A549 (cell line): ENCODE measurements at places on chromosomes 6 and 20.

DNA sequence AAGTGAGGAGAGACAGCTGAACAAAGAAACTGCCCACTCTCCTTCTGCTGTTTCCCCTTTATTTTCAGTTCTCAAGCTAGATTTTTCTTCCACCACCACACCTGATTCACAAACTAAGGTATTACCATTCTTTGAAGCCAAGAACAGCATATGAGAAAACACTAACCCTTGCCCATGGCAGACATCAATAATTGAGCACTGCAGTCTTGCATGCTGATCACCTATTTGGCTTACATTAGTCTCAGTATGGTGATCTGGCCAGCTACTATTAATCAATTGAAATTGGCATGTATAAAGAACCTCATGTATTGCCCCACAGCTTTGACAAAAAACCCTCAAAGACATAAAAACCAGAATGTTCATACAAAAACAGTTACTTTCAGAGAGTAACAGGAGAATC lies 166.3 kb downstream of the SAMD5 start:
- DNase-seq, result no peak

- no peak for DNase-seq
Measured at GRCh38 chr6:154485815-154486214, 24.7 kb downstream of the CNKSR3 start.

- DNase-seq, result no peak
Measured at GRCh38 chr20:48536206-48536605, 291.6 kb downstream of the PREX1 start.

DNA sequence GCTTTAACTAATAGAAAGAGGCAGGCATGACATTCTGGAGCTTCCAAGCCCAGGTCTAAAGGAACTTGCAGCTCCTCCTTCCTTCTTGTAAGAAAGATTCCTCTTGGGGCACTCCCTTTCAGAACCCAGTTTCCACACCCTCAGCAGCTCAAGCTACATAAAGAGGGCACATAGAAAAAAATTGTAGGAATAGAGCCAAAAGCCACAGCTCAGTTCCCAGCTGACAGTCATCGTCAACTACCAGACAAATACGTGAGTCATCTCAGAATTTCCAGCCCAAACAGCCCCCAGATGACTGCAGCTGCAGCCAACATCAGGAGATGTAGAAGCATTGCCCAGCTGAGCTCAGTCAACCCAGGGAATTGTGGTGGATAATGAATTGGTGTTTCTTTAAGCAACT lies 349.8 kb upstream of the ARID1B start:
- DNase-seq, result peak; percentile 57

- no peak for DNase-seq
Measured at GRCh38 chr6:37515712-37516075, 16.0 kb upstream of the CCDC167 start.

DNA sequence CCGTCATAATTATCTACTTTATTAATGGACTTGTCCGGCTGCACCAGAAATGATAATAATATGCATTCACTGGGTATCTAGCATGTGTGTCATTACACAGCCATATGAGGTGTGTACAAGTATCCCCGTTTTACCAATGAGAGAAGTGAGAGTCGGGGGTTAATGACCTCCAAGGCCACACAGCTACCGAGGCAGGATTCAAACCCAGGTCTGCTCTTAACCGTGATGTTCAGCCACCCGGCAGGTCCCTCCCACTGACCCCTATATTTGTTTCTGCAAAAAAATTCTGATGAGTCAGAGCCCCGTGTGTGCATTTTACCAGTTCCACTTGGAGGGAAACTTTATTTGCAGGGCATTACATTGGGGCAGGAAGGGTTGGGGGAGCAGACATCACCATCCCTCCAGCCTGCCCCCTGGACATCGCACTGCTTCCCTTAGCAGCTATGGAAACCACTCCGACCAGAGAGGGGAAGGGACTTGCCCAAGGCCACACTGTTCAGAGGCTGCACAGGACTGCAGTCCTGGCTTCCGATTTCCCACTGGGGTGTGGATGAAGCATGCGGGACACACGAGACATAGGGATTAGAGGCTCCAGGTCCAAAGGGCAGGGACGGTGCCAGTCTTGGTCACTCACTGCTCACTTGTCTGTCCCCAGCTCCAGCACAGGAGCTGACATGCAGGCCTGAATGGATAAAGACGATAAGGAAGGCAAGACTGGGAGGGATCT lies 10.1 kb upstream of the SRC start:
- DNase-seq, result peak; percentile 48

GRCh38 chr6:164211254-164211653 lies 796.7 kb downstream of the QKI start:
- DNase-seq, result no peak

DNA sequence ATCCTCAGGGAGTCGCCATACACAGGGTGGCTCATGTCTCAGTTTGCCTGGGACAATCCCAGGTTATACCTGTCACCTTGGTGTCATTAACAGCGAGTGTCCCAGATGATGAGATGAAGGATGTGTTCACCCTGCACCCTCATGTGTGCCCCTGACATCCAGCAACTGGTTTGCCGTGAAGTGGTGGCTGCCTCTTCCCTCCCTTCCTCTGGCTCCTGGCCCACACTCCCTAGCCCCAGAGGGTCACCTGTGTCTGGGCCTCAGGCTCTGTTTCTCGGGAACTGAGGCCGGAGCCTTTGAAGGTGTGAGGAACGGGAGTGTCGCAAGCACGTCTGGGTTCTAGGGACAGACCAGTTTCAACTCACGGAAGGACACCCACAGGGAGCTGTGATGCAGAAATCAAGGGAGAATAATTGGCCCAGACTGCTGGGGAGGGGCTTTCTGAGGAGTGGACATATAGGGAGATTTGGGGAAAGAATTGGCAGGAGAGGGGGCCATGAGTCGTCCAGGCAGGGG lies 35.8 kb upstream of the PHACTR3 start:
- DNase-seq, result no peak
